ENCODE measurements at places on chromosomes 13 and 19.
A peak's percentile ranks its signal among the peaks of the same experiment; 100 is the strongest.

GRCh38 chr19:43773725-43774102 is 7.1 kb downstream of the KCNN4 start:
- no peak for DNase-seq

- DNase-seq, result peak; percentile 94
Measured at GRCh38 chr19:58575183-58576041, 2.3 kb upstream of the MZF1 start.

DNA sequence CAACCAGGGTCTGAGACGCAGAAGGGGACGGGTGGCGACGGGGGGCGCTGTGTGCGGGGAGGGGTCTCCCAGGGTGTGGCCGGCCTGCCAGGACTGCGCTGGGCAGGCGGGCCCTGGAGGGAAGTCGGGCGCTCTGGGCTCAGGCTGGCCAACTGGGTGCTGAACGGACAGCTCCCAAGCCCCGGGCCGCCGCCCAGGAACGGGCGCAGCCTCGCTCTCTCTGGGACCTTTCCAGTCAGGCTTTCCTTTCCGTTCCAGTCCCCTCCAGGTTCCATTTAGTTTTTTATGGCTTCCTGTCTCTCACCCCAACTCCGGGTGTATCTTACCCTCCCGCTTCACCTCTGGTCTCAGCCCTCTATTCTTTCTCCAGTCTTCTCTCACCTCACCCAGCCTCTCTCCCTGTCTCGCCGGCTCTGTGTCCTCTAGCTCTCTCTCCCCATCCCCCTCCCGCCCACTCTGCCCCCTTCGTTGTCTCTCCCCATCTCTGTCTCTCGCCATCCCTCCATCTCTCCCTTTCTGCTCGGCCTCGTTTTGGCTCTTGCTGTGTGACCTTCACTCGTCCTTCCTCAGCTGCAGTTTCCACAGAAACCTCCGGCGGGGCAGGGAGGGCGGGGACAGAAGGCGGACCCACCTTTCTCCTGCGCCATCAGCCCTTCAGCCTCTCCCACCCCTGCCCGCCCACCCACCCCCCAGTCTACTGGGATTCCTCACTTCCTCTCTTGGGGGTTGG is 3.3 kb upstream of the ATP1A3 start:
- peak; percentile 52 for DNase-seq

- peak; percentile 89 for DNase-seq
Measured at GRCh38 chr19:42254850-42255765, at the start of gene ERF. Gene ERF (minus strand): TSS chr19:42255128. CDS start chr19:42254999, 129 bp downstream.

- no peak for DNase-seq
Measured at GRCh38 chr19:41321600-41322270, 11.8 kb downstream of the CCDC97 start.

DNA sequence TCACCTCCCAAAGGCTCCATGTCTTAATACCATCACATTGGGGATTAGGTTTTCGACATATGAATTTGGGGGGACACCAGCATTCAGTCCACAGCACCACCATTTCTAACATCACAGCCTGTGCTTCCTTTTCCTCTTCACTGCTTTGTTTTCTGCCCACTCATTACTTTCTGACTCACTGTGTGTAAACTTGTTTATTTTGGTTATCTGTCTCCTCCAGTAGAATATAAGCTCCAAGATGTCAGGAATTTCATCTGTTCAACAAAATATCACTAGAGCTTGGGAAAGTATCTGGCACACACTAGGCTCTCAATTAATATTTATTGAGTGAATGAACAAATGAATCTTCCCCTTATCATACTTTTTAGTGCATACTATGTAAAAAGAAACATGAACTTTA is 152.0 kb downstream of the NUFIP1 start:
- DNase-seq, result no peak

- DNase-seq, result no peak
Measured at GRCh38 chr19:39928357-39928725, 6.1 kb downstream of the FCGBP start.

- DNase-seq, result no peak
Measured at GRCh38 chr13:99977912-99978798, 3.4 kb upstream of the ZIC2 start.

GRCh38 chr13:22074403-22074802 is 403.5 kb downstream of the FGF9 start:
- DNase-seq, result no peak

DNA sequence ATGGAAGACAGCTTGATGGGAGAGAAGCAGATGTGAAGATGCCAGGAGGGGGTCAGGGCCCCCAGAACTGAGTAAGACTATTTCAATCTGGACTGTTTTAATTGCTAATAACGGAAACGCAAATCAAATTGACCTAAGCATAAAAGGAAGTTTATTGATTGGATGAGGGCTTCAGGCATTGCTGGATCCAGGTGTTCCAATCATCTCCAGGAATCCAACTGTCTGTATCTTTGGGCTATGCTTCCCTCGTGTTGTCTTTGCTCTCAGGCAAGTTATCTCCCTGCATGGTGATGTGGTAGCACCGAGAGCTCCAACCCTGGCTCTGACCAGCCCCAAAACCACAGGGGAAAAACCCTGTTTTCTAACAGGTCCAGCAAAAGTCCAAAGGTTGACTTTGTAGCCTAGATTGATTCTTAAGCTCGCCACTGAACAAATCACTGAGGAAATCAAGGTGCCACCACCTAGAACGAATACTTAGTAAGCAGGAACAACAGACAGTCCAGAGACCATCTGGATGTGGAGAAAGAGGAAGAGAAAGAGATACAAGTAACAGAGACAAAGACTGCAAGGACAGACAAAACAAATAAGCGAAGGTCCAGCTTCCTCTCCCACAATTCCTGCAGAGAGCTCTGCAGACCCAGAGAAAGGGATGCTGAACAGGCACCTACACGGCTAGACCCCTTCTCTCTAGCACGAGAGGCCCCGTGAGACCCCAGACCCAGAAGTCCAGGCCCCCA is 1.2 kb upstream of the C19orf81 start:
- peak; percentile 38 for DNase-seq

DNA sequence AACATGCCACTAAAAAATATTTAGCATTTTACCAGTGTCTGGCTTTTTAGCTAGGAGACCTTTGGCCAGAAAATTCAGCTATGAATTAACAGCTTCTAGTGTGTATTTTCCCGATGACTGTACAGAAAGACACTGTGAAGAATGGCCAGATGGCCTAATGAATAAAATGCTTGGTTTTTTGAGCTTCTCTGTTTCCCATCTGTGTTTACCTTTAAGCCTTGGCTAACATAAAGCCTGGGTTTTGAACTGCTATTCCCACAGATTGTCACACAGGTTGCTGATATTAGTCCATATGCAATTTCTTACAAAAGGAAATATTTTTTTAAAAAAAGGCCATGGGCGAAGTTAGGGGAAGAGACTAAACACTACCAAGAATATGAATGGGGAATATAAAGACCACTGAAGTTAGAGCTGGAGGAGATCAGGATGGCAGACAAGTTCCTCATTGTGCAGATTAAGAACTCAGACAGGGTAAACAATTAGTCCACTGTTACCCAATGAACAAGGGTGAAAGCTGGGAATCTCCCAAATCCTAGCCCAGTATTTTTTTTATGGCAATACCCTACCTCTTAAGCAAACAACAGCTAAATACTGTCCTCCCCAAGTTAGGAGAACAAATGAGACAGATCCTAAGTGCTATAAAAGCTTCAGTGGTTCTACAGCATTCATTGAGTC is 95.1 kb downstream of the DCT start:
- DNase-seq, result no peak

DNA sequence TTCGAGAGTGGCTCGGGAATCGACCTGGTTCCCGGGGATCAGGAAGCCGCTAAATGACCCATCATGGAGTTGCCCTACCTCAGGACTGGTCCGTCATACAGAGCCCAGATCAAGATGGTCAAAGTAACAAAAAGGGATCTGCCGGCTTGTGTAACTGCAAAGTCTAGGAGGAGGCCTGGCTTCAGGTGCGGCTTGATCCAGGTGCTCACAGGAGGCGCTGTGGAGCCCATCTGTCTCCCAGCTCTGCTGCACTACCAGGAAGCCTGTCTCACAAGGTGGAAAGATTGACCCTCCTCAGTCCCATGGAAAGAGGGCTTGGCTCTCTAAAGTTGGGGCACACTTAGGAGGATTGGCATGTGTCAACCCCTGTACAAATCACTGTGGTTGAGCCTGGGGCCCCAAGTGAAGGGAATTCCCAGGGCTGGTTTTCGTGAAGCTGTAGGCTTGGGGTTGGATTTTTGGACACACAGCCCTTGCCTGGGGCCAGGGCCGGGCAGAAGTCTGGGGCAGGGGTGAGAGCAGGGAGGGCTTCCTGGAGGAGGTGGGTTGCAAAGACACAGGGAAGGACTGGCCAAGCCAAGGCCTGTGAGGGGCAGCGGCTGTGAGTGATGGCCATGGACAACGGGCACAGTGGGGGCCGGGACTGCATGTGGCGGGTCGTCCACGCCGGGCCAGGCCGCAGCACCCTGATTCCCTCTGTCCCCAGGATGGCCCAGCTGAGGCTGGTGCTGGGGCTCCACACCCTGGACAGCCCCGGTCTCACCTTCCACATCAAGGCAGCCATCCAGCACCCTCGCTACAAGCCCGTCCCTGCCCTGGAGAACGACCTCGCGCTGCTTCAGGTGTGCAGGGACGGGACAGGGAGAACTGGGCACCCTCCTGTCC is 4.2 kb downstream of the GZMM start:
- DNase-seq, result peak; percentile 60

GRCh38 chr19:17109962-17110598 is 34.5 kb downstream of the MYO9B start:
- no peak for DNase-seq

DNA sequence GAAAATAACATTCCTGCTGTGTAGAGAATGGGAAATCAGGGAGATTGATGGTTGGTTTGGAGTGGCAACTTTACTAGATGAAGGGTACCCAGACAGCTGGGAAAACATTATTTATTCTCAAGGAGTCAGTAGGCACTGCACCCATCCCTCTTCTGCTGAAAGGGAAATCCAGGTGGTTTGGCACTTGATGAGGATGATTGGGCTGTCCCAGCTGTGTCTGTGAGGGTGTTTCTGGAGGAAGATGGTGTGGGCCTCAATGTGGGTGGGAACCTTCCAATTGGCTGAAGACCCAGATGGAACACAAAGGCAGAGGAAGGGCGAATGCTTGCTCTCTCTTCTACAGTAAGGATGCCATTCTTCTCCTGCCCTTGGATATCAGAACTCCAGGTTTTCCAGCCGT is 10.4 kb upstream of the SACS start:
- no peak for DNase-seq

- DNase-seq, result no peak
Measured at GRCh38 chr19:56595548-56595899, 422 bp downstream of the ZNF71 start.

DNA sequence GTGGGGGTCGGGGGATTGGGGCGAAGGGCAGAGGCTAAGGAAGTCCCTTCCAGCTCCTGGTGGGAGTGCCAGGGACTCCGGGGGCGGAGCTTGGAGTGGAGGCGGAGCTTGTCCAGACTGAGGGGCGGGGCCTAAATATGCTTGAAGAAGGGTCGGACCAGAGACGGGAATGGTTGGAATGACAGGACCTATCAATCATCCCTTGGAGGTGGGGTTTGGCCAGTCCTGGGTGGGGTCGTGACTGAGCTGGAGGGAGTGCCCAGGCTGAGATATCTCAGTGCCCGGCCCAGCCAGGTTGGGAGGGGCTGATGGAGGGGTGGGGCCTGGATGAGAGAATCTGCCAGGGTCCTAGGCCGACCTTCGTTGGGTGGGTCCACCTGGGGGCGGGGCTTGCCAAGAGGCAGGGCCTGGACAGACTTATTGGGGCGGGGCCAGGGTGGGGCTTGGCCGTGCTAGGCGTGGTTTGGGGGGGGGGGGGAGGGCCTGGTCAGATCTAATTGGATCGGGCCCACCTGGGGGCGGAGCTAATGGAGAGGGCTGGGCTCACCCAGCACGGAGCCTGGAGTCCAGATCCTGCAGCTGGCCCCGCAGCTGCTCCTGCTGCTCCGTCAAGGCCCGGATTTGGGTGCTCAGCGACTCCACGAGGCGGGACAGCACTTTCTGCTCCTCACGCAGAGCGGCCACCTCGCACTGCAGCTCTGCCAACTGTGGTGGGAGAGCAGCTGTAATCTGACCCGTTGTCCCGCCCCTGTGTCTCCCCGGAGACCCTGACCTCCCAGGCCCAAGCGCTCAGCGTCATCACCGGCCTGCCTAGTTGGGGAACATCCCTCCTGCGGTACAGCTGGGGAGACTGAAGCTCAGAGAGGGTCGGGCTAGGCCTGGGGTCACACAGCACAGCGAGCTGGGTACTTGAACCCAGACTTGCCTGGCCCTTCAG is 2.6 kb upstream of the WIZ start:
- DNase-seq, result no peak

- DNase-seq, result no peak
Measured at GRCh38 chr13:41509971-41510370, 52.6 kb downstream of the RGCC start.

DNA sequence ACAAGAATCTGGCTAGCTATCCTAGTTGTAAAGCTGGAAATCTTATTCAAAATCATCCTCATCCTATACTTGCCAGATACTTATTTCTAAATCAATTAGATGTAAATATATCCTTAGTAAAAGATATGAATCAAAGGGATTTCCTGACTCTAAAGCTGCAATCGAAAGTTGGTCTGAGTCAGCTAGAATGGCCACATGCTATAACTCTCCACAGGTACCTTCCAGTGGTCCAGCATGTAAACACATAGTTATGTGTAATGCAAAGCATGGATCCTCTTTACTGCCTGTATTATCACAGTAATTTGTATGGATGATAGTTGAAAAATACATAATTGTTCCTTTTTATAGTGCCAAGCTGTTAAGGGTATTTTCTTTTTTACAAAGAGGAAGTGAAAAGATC is 27.4 kb downstream of the SLITRK6 start:
- DNase-seq, result no peak

DNA sequence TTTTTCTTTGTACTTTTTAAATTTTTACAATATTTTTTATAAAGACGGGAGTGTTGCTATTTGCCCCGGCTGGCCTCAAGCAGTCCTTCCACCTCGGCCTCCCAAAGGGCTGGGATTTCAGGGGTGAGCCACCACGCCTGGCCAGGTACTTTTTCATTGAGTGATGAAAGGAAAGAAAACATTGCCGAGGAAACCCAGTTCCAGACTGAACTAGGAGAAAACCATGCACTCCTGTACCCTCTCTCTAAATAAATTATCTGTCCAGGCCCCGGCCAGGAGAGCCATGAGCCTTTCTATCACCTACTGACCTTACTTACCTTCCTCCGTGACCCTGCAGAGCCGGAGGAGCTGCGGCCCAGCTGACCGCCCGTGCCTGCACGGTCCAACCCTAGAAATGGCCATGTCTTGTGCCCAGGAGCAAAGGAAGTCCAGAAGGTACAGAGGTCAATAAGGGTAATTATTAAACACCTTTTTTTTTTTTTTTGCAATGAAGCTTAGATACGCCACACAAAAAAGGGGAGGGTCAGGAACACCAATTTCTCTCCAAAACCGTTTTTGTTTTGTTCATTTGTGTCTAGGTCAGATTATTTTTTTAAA is at the start of gene SLC7A9:
TSS of gene SLC7A9 (minus strand) at position 399 of the 597 bp plus-strand sequence. CDS start 1,233 bp downstream, outside the sequence.
- DNase-seq, result no peak

- DNase-seq, result peak; percentile 90
Measured at GRCh38 chr19:2488942-2489731, 13.2 kb downstream of the GADD45B start.

- DNase-seq, result no peak
Measured at GRCh38 chr13:112905619-112905989, 63.4 kb upstream of the MCF2L start.
